ENCODE measurements at places on chromosomes 2 and 18.

DNA sequence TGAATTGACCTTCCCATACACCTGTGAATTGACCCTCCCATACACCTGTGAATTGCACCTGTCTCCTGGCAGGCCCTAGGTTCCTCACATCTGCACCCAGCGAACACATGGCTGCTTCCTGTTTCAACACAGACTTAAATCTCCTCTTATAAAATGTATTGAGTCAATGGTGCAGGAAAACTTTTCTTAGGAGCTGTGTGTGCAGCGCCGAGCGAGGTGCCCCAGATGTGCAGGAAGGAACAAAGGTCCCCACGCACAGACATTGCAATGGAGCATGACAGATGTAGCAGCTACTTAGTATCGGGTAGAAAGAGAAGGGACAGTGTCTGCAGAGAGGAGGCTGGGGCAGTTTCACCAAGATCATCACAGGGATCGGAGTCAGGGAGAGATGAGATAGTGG is 85.5 kb upstream of the PXDN start:
- DNase-seq, result no peak

DNA sequence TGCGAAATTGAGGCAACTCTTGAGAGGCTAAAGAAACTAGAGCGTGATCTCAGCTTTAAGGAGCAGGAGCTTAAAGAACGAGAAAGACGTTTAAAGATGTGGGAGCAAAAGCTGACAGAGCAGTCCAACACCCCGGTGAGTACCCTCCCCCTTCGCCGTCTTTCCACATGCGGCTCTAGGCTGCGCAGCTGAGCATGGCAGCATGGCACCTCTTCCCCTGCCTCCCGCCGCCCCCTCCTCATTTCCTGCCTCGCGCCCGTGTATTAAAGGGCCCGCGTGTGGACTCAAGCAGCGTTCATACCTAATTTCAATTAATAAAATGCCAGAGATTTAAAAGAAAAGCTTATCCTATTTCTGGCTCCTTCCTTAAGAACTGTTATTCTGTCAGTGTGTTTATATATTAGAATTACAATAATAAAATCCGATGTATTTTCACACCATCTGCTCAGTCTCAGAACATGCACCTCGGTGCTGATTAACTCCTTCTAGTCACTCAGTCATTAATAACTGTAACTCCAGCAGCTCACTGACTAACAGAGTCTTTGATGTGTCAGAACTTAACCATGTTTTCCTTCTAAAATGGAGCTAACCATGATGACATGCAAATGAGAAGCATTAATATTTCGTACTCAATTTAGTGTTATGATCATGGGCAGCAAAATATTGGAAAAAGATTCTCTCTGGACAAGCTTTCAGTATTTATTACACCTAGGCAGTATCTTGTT is 137.4 kb upstream of the CDCA7 start:
- no peak for DNase-seq

DNA sequence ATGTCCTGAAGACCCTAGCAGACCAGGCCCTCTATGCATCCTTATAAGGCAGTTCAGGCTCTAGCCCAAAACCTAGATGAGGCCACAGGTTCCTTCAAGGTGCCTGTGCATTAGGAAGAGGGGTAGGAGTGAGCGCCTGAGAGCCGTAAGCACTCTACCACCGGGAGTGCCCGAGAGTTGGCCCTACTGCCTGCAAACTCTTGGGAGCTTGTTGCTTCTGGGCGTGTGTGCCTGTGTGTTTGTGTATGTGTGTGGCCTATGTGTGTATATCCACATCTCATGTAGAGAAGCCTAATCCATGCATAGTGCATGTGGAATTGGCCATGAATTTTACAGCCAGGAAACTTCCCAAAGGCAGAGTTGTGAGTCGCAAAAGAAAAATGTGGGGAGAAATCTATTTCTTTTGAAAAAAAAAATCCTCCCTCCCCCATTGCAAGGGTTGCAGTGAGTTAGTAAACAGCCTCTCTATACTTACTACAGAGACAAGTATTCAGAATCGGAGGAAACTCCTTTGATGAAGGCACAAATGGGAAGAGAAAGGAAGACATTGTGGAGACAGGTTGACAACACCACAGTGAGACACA is 96.8 kb downstream of the ADD2 start:
- no peak for DNase-seq

GRCh38 chr2:174634130-174635014 is 36.8 kb upstream of the WIPF1 start:
- DNase-seq, result no peak

- DNase-seq, result no peak
Measured at GRCh38 chr2:239181074-239181902, 219.5 kb downstream of the HDAC4 start.
